ENCODE measurements at places on chromosomes 13 and 19.
A peak's percentile ranks its signal among the peaks of the same experiment; 100 is the strongest.

- no peak for DNase-seq
Observed at GRCh38 chr13:48862572-48862971, 113.1 kb upstream of the FNDC3A start.

- DNase-seq, result no peak
Observed at GRCh38 chr19:50626011-50626410, 13.7 kb downstream of the SYT3 start.

DNA sequence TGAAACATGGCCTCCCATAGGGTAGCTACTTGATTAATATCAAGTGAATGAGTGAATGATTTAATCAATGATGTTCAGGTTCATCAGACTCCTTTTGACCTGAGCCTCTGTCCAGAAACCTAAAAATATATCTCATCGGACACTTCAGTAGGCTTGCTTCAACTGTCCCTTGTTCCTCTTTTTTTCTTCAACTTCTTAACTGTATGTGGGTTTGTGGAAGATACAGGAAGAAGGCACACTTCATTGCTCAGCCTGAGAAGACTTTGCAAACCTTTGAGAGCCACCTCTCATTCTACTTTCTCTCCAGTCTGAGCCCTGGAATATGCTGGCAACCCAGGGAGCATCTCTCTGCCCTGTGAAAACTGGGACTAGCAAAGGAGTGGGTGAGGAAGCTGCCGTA is 557.0 kb downstream of the FGF9 start:
- DNase-seq, result no peak

GRCh38 chr19:10872546-10873107 is 1.3 kb downstream of the CARM1 start:
- DNase-seq, result no peak

- no peak for DNase-seq
Observed at GRCh38 chr19:15234431-15235130, 2.3 kb upstream of the EPHX3 start.

- DNase-seq, result no peak
Observed at GRCh38 chr19:14434543-14435319, 1.6 kb downstream of the PKN1 start.

DNA sequence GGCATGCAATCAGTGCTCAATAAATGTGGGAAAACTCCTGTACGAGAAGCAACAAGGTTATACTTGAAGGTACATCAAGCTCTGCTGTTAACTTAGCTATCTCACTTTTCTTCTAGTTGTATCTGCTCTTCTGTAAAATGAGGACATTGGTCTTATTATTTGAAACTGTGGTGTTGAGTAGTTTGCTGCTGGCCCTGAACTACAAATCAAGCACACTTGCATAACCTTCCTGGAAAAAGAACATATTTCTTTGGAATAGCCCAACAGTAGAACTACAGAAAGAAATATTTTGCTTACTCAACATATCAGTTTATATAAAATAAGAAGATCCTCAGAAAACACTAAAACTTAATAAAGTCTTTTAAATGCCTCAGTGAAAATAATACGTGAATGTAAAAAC is 203.0 kb downstream of the KCTD12 start:
- no peak for DNase-seq

DNA sequence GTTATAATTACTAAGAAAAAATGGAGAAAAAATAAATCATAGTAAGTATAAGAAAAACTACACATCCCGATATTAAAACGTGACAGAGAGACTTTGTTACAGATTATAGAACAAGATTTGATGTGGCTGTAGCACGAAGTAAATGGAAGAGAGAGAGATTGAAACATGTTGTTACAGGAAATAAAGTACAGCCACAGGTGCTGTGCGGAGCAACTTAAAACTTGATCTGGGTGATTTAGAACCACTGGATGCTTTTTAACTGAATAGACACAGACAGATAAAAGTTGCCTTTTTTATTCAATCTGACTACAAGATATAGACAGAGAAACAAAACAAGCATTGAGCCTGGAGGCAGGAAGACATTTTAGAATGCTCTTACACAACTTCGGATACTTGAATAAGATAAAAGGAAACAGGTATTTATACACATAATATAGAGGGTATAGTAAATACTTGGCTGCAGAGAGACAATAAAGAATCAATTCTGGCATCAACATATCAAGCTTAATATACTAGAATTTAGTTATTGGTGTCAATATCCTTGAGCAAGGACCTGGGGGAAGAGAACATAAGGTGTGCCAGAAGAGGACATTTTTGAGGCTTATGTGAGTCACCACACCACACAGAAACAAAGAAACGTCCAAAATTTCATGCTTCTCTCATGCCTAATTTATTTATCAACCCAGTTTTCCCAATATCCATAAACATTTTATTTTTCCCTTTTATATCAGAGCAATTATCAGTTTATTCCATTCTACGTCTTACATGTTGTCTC is 548.5 kb downstream of the SLITRK1 start:
- no peak for DNase-seq

GRCh38 chr19:33557196-33557595 is 35.6 kb upstream of the PEPD start:
- DNase-seq, result no peak

GRCh38 chr13:65488606-65489005 is 1741.5 kb downstream of the PCDH9 start:
- DNase-seq, result no peak

- DNase-seq, result peak; percentile 60
Observed at GRCh38 chr13:42594481-42595252, 20.7 kb downstream of the TNFSF11 start.

- no peak for DNase-seq
Observed at GRCh38 chr13:112112534-112113276, 45.8 kb downstream of the SOX1 start.

DNA sequence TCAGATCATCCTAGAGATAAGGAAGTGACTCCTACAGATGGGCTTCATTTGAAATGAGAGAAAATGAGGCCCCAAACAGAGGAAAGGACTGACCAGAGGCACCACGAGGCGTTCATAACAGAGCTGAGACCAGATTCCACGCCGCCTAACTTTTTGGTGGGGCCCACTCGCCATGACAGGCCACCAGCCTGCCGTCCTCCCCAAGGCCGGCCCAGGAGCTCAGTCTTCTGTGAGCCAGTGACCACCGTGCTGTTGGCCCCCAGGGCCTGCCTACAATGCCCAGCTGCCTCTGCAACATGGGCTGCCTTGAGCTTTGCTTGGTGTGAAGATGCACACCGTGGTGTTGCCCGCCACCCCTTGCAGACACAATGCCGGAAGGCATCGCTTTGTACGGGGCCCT is 40.5 kb downstream of the TSHZ3 start:
- DNase-seq, result no peak

- DNase-seq, result no peak
Observed at GRCh38 chr13:37929308-37929707, 59.7 kb upstream of the TRPC4 start.

- no peak for DNase-seq
Observed at GRCh38 chr13:29513981-29514719, 81.3 kb downstream of the SLC7A1 start.

GRCh38 chr19:6223461-6224307 is 56.1 kb downstream of the MLLT1 start:
- DNase-seq, result peak; percentile 26

DNA sequence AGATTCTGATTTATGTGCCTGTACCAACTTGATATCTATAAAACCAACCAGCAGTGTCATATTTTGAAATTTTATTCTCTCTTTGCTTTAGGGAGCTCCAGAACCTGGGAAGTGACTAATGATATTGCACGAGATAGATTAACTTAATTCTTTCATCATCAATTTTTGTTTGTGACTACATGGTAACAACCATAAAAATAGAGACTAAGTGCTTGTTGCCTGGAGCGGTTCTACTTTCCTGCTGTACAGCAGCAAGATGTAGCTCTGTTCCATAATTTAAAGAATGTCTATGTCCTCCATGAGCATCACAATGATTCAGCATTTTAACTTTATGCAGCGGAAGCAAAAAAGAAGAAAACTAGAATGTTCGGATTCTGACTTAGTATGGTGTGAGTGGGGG is 275.6 kb downstream of the KLF5 start:
- DNase-seq, result no peak

GRCh38 chr13:40255551-40255950 is 410.9 kb downstream of the FOXO1 start:
- DNase-seq, result no peak

DNA sequence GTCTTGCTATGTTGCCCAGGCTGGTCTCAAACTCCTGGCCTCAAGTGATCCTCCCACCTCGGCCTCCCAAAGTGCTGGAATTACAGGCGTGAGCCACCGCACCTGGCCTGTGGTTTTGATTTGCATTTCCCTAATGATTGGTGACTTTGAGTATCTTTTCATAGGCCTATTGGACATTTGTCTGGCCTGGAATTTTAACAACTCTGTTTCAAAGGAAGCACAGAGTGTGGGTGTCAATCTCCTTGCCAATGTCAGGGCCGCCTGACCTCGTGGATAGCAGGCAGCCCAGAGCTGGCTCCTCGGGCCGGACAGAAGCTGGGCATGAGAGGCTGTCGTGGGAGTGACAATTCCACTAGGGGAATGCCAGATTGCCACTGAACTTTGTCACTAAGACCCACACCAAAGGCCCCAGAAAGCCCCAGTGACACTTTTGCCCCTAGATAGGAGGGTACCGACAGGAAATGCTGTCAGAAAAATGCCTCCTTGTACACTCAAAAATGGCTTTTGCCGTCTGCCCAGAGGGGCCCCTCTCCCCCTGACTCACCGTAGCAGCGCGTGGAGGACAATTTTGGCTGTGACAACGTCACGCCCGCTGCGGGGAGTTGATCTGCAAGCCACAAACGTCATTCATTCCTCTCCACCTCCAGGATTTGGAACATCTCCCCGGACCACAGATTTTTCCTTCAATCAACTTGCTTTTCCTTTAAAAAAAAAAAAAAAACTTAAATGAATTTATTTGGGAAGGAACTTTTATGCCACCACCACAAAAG is 11.7 kb upstream of the ADGRE5 start:
- DNase-seq, result peak; percentile 70

GRCh38 chr13:72204291-72204690 is 337.3 kb upstream of the DACH1 start:
- DNase-seq, result no peak

DNA sequence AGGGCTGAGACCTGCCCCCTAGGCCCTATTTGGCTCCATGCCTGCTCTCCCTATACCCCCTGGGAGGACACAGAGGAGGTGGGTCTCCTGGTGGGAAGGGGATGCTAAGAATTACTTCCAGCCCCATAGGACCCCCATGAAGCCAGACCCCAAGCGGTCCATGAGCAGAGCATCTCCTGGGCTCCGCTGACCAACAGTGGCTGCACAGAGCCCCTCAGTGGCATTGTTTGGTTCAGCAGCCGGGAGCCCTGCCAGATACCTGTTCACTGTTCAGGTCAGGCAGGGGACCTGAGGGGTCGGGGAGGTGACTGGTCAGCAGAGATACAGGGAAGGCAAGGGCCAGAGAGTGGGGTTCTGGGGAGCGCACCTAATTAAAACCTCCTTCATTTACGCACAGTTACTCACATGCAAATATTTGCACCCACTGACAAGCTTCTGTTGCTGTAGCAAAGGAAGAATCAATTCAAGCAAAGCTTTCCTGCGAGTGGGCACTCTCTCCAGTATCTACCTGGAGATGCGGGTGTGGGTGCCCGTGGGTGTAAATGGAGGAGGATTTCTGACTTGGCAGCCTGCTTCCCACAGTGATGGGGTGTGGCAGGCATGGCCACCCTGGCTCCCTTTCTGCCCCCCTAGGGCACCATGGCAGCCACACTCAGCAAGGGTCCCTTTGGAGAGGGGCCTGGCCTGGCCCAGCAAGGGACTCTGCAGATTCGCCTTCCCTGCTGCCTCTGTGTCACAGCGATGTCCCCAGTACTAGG is 83.5 kb downstream of the CHST8 start:
- no peak for DNase-seq

DNA sequence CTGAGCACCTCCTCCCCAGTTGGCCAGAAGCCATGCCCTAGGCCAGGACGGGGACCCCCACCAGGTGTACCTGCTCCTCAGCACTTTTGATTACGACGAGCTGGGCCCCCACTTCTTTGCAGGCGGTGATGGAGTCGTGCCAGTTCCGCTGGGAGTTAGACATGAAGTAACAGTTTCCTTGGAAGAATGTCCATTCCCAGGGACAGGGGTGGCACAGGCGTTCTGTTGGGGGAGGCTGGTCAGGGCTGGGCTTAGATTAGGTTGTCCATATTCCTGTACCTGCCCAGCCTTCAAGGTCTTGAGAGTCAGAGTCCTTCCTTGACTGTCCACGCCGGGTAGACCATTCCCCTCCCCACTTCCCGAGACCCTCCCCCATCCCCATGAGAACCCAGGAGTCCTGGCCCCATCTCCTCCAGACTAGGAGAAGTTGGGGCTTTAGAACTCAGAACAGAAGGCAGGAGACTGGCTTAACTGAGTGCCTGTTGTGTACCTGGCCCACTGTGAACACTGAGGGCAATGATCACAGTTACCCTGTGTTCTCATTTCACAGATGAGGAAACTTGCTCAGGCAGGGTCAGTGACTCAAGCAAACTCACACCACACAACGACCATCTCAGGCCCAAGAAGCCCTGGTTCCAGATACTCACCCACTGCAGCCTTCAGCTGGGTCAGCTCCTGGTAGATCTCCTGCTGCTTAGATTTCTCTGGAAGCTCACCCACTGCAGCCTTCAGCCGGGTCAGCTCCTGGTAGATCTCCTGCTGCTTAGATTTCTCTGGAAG is 2.3 kb downstream of the CD209 start:
- DNase-seq, result no peak

DNA sequence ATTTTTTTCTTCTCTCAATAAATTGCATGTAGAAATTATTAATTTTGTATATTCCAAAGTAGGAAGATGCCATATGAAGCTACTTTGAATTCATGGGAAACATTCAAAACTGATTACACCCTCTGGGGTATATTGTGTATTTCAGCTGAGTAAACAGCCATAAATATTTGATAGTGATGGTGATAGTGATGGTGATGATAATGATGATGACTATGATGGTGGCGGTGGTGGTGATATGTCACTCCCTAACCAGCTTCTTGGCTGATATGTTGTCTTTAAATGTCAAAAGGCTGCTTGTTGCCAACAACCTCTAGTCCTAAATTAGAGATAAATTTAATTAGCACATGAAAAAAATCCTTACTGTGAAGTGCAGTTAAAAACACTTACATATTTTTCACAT is 102.0 kb downstream of the LRCH1 start:
- DNase-seq, result no peak

DNA sequence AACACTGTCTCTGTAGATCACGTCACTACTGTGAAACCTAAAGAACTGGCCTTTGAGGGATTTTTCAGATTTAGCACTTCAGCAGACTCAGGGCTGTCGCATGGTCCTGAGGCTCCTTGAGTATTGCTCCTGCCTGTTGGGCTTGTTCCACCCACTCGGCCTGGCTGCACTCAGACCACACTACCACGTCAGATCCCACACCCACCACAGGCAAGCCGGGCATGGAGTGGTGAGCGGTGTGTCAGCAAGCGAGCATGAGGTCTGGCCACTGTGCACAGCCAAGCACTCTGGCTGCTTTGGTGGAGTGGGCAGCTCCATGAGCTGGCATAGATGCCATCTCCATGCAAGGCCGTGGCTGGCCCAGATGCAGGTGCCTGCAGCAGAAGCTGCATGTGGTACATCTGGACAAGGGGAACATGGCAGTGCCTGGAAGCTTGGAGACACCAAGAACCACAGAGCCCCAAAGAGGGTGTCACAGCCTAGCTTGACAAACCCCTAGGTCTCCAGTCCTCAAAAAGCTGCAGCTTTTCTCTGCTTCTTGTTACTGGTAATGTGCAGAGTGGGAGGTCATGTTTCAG is 9.4 kb upstream of the IGFL1 start:
- no peak for DNase-seq

- no peak for DNase-seq
Observed at GRCh38 chr13:110329258-110329657, 22.2 kb downstream of the COL4A2 start.

All from right hindlimb (tissue), 1 donor.